Ovary (tissue), 10 donors: ENCODE measurements at places on chromosomes 1 and 21. TPM values are rescaled to one million over a fixed set of nuclear protein-coding genes. Genes with fewer than 3 reads are reported as not detected.

CCDC190 gene
- not detected for polyA plus RNA-seq

ZNHIT6 gene
- polyA plus RNA-seq, result 12.0 TPM

NBPF3 gene
- 4.2 TPM for polyA plus RNA-seq

OR6Y1 gene
- polyA plus RNA-seq, result not detected

TARBP1 gene
- 15.4 TPM for polyA plus RNA-seq

CD34 gene
- polyA plus RNA-seq, result 50.8 TPM

OR2T35 gene
- polyA plus RNA-seq, result not detected

DAB1 gene
- 0.22 TPM for polyA plus RNA-seq

TYW3 gene
- polyA plus RNA-seq, result 21.7 TPM

HPCA gene
- polyA plus RNA-seq, result 0.23 TPM

RGS4 gene
- 17.5 TPM for polyA plus RNA-seq

GRCh38 chr1:5901841-5902240 lies 90.4 kb downstream of the NPHP4 start:
- DNase-seq, result no peak

GRCh38 chr1:211606332-211606913 lies 27.5 kb upstream of the SLC30A1 start:
- DNase-seq, result no peak

GRCh38 chr1:2098839-2099785 lies 48.9 kb downstream of the PRKCZ start:
- DNase-seq, result no peak

- no peak for DNase-seq
These were observed 25.8 kb downstream of the PRDM2 start for GRCh38 chr1:13725714-13726175.

DNA sequence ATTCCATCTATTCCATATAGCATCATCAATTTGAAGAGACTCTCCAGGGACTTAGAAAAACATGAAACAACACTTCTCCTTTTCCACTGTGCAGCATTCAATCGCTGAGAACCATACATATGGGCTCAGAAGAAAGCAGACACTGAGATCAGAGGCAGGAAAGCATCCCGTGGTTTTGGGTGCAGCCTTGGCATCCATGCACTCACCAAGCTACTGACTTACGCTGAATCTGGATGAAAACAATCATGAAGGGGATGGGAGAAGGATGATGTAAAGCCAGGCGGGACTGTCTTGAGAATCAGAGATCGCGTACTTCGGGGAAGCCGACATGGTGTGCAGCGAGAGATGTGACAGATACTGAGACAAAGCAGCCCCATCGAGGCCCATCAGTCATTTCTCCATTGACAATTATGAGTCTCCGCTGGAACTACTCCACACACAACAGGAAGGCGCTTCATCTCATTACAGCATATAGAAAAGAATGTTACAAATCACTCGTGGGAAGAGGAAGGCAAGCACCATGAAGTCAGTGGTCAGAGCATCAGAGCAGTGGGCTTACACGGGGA lies 2.3 kb upstream of the TIAM1 start:
- DNase-seq, result no peak

- no peak for DNase-seq
These were observed 3.1 kb upstream of the ETV3 start for GRCh38 chr1:157141212-157141855.

- DNase-seq, result no peak
These were observed 11.6 kb downstream of the MYBPH start for GRCh38 chr1:203163891-203164635.

- DNase-seq, result no peak
These were observed 198.6 kb upstream of the CAMK1G start for GRCh38 chr1:209384710-209385550.

- no peak for DNase-seq
These were observed 12.5 kb upstream of the SARS1 start for GRCh38 chr1:109201123-109201703.

- DNase-seq, result no peak
These were observed 139.9 kb downstream of the CLIC6 start for GRCh38 chr21:34808569-34809204.

DNA sequence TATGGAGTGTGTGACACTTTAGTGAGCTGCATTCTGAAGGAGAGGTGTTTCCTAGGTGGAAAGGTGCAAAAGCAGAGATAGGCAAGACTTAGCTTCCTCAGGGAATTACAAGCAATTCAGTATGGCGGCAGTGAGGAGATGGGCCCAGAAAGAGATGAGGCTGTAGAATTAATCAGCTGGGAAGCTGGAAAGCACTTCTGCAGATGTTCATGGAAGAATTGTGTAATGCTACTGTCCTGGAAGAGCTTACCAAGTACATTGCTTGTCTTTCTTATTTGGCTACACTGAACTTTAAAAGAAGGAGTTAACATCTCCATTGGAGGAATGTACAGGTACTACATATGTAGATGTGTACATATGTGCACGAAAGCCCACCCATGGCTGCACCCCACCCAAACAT lies 103.7 kb upstream of the DPT start:
- no peak for DNase-seq

GRCh38 chr1:28328228-28328648 lies 602 bp upstream of the MED18 start:
- DNase-seq, result peak; percentile 29

GRCh38 chr1:236548452-236548851 lies 24.7 kb downstream of the LGALS8 start:
- DNase-seq, result no peak

DNA sequence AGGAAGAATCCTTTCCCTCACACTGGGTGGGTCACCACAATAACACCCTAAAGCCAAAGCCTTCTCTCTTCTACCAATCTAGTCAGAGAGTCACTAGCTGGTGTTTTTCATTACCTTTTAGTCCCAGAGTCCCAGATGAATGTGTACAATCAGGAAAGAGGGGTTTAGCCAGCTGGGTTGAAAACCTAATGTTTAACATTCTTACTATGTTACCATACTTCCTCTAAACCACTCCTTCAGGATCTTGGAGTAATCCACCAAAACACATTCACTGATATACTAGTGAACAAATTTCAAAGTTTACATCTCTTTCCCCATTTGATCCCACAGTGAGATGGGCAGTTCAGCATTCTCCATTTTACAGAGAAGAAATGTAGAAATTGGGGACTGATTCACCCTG lies 9.7 kb downstream of the LPAR3 start:
- no peak for DNase-seq

DNA sequence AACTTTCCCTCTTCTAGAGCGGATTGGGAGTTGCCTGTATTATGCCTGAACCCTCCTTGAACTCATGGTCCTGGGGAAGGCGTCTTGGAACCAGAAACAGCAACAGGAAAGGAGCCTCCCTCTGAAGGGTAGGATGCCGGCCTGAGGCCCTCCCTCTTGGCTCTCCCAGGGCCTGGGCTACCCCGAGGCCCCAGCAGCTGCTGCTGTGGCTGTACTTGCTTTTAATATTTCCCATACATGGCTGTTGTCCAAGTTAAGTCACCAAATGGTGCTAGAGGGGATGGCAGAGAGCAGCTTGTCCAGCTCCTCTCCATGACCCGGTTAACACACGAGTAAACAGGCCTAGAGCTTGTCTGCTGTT lies 10.5 kb downstream of the CHRNB2 start:
- peak; percentile 77 for DNase-seq
